ENCODE measurements at places on chromosomes 4 and X. TPM values are rescaled to one million over a fixed set of nuclear protein-coding genes. Genes with fewer than 3 reads are reported as not detected.

DNA sequence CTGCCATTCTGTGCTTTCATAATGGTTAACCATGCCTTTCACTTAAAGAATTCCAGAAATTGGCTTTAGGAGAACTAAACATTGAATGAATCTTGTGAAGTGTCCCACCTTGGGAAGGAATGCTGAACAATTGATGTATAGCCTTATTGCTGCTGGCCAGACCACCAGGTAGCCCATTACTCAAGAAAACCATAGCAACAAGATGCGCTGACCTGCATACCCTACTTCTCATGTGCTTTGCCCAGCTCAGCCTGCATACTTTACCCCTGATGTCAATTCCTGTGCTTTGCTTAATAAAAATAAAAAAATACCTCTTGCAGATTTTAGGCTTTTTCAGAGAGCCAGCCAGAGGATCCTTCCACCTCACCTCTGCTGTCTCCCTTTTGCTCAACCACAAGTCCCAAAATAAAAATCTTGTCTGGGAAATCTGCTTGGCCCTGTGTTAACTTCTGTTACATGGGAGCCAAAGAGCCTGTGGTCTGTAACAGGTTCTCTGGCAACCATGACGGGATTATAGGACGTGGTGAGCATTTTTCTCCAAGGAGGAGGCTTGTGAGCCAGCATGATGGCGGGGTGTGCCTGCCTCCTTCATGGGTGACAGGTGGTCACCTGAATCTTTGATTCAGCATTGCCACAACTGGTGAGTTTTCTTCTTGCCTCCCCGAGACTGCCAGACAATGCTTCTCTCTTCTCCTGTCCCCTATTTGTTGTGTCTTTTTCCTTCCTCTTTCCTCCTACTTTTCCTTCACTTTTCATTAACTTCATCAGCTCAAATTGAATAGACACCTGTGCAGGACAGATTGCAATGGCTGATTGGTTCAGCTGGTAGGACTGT, 106.8 kb downstream of the ARSJ start:
- DNase-seq: no peak

- DNase-seq: no peak
Observed at GRCh38 chr4:26030780-26031179, 116.8 kb downstream of the SMIM20 start.

DNA sequence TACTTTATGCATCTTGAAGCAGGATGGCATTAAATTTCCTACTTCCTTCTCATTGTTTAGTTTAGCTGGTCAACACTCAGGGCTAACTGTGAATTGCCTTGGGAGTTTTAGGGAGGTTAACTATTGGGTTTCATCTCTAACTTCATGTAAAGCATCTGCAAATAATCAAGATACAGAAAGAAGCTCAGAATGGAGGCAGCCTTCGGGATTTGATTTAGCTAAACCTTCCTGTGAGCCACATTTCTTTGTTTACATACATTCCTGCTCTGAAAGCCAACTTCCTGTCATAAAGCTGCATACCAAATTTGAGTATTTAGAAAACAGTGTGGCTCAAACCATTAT, 131.7 kb upstream of the PCDH18 start:
- DNase-seq: no peak

GRCh38 chrX:69232945-69233344, 67.7 kb upstream of the PJA1 start:
- no peak for DNase-seq

GRCh38 chrX:70553516-70553915, 108.9 kb downstream of the DLG3 start:
- DNase-seq: no peak

DNA sequence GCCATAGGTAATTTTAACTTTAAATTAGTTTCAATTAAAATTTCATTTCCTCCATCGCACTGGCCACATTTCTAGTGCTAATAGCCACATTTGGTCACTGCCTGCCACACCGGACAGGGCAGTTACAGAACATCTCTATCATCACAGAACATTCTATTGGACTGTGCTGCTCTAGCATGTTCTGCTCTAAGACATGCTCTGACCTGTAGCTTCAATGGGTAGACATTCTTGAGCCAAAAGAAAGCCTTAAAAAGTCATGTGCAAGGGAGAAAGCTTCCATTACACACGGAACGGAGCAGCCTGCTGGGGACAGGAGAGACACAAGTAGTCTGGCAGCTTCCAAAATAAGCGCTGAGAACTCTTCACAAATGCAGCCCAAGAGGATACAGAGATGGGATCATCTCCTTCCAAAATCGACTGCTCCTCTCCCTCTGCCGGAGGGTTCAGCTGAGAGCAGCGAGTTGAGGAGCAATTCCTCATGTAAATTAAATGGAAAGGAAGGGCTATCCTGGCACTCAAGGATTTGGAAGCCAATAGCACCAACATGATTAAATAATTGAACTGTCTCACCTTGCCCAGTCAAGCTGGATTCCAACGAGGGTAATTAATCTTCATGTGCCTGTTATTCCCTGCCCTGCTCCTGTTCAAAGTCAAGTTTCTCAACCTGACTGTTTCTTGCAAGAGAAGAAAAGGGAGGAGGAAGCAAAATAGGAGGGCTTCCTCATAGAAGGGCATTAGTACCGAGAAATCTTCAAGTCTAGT, 336.4 kb upstream of the NOCT start:
- no peak for DNase-seq

GRCh38 chr4:59307609-59308008, 1892.5 kb upstream of the ADGRL3 start:
- no peak for DNase-seq

The CUL4B gene
- 22.7 TPM for total RNA-seq

The ITIH6 gene
- total RNA-seq: not detected

The YIPF7 gene
- not detected for total RNA-seq

The CLDN22 gene
- total RNA-seq: not detected

The CLCN4 gene
- total RNA-seq: 4.4 TPM

The DMRTC1 gene
- total RNA-seq: not detected

The CT47B1 gene
- total RNA-seq: not detected

The CXCL6 gene
- total RNA-seq: not detected

The TMSB15A gene
- total RNA-seq: not detected

The HPSE gene
- total RNA-seq: 1.7 TPM

The PWWP3B gene
- total RNA-seq: not detected

All from ascending aorta (tissue), 2 donors.